ENCODE measurements at places on chromosomes 4 and X.

GRCh38 chrX:119625843-119626242 is 19.6 kb upstream of the NKRF start:
- DNase-seq = no peak

GRCh38 chrX:136310411-136310810 is 9.6 kb downstream of the ADGRG4 start:
- DNase-seq = no peak

DNA sequence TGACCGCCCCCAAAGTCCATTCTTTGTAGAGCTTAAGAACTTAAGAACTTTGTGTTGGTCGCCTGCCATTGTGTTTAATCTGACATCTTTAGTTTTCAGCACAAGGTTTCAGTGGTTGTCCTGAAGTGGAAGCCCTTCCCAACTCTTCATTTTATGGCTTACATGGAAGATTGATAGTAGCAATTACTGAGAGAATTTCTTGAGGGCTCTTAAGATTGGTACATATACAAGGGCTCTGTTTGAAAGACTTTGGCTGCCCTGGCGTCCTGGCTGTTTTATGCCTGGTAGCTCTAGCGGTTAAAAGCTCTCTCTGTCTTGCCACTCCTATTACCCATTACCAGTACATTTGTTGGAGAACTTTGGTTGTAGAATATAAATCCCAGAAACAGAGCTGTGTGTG is 75.0 kb downstream of the KDM6A start:
- no peak for DNase-seq

DNA sequence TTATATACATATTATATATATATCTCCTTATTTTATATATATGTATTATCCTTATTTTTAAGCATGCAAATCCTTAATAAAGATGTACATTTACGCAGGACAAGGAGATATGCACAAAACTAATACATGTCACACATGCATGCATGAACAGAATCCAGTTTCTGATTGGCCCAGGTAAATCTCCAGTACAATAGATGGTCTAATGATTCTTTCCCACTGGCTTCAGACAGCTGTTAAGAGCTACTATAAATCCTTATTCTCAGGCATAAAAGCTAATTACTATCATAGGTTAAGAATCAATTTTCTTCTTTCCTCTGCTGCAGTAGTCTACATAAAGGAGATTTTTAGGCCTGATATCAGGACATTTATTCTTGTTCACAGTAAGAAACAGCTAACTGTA is 689.8 kb downstream of the KCTD8 start:
- DNase-seq = no peak

- peak; percentile 83 for DNase-seq
Observed at GRCh38 chr4:6783111-6783981, 819 bp downstream of the KIAA0232 start.

GRCh38 chrX:154028502-154029184 is 8.9 kb upstream of the IRAK1 start:
- DNase-seq = no peak

All from NCI-H345 (cell line).